ENCODE measurements at places on chromosomes 16 and 17.

GRCh38 chr17:17412326-17412725 lies 64.5 kb upstream of the MED9 start:
- DNase-seq: no peak

DNA sequence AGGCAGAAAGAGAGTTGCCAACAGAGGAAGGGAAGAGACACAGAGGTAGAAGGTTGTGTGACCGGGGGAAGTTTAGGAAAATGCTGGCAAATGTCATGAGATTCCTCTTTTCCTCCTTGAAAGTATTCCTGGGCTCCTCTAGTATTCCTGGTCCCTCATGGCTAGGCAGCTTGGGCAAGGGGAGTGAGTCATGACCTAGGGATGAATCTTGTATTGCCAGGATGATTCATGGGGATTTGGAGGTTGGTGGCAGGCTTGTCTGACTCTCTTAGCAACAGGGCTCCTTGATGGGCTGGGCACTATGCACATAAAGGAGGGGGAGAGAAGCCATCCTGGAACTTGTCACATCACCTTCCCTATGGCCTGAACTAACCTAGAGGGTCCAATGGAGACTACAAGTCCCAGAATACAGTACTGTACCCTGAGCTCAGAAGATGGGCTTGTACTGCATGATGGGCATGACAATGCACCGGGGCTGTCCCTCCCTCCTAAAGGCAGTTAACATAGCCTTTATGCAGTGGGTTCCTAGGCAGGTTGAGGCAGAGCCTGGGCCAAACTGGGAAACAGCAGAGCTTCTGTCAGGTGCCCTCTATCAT lies 2.1 kb upstream of the SEZ6 start:
- DNase-seq: no peak

GRCh38 chr16:5776876-5777275 lies 679.3 kb upstream of the EEF2KMT start:
- no peak for DNase-seq

- DNase-seq: no peak
Observed at GRCh38 chr16:68644715-68645493, at the start of gene CDH3. Gene CDH3 (plus strand): TSS chr16:68645310. CDS start chr16:68645380, 70 bp downstream.

GRCh38 chr17:57679906-57680695 lies 65.0 kb downstream of the CCDC182 start:
- no peak for DNase-seq

DNA sequence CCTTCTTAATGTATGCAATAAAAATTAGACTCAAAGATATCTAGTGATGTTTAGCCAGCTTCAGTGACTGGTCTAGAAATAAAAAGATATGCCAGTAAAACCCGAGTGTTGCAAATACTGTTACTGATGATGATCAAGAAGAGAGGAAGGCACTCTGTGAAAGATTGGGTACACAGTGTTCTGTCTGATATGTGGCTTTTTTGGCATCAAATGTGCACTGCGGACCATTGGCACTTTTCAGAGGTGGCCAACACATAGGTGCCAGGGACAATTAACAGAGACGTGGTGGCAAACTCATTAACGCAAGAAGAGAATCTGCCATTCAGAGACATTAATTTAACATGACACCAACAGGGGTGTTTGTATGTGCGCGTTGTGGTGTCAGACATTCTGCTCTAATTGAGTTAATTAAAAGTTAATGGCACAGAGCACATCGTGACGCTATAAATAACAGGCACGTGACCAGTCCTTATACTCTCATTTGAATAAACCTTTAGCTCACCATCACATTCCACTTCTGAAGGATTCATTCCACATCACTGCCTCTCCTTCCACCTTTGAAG lies 549.3 kb upstream of the HSBP1 start:
- no peak for DNase-seq

DNA sequence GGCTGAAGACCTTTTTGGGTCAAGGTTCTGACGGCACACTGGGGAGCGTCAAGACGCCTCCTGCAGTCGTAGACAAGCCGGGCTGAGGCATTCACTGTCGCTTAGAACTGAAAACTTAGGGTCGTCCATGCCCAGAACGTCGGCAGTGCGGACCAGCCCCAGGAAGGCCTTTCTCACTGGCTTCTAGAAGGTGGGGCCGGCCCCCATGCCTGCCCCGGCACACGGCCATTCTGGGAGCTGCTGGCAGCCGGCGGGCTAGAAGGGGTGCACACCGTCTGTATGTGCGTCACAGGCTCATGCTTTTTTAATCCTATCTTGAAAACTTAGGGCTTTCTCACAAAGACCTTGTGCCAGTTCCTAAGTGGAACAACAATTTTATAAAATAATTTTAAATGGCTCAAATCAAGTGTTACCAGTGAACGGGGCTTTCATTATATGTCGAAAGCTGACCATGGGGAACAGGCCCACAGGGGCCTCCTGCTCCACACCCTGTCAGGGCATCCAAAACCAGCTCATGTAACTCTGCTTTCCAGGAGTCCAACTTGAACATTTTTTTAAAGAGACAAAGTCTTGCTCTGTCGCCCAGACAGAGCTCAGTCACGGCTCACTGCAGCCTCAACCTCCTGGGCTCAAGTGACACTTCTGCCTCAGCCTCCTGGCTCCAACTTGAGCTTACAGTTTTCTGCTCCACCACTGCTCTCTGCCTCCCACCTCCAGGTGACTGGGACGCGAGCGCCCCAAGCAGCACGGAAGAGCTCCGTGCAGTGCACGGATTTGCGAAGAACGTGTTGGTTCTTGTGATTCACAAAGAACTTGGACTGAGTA lies 111.2 kb downstream of the ANKRD11 start:
- no peak for DNase-seq

DNA sequence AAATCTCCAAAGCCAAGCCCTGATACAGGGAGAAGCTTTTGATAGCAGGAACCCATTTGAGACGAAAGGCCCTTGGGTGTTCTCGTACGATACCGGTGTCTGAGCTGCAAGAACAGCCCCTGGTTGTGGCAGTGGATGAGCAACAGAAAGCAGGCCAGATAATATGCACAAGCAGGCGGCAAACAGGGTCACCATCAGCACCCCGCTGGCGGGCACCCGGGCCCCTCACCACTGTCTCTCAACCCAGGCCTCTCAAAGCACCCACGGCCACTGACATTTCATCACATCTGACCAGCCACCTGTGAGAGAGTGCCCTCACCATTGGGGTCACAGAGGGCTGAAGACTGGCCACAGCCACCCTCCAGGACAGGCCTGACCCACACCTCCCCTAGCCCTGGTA lies 230.4 kb downstream of the C16orf78 start:
- no peak for DNase-seq

DNA sequence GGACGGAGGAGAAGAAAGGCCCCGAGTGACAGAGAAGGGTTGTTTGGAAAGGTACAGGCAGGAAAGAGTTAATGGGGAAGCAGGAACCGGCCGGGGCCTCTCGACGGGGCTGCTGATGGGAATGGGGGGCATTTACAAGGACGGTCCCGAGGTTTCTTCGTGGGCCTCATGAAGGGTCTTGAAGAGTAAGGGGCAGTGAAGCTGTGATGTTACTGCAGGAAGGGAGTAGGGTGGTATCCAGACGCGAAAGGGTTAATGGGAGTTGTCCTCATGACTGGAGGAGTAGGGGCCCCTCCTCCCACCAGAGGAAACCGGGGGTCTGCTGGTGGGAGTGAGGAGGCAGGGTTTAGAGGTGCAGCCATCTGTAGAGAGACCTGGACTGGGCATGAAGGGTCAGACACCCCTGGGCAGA lies 481 bp downstream of the PDK2 start:
- DNase-seq: no peak

DNA sequence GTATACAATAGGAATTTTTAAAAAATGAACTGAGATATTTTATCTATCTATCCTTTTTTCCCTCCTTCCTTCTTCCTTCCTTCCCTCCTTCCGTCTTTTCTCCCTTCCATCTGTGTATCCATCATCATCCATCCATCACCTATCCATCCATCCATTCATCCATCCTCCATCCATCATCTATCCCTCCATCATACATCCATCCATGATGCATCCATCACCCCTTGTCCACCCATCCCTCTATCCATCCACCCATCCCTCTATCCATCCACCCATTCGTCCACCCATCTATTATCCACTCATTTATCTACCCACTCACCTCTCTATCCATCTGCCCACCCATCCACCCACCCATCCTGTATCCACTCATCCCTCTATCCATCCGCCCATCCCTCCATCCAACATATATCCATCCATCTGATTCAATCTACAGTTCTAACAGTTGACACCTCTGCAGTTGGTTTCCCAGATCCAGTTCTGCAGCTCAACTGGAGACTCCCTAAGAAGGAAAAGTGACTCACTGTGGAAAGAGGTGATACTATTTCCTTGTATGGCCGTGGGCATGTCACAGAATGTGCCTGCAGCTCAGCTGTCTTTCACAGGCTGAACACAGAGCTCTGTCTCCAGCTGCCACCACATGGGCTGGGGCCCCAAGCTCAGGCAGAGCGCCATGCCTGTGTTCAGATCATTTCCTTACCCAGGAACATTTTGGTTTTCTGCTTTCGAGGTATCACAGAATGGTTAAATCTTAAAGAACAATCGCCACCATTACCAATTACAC lies 130.8 kb downstream of the XYLT1 start:
- no peak for DNase-seq

Measured in sciatic nerve (tissue), 2 donors.